ENCODE measurements at places on chromosomes 11 and 22.

DNA sequence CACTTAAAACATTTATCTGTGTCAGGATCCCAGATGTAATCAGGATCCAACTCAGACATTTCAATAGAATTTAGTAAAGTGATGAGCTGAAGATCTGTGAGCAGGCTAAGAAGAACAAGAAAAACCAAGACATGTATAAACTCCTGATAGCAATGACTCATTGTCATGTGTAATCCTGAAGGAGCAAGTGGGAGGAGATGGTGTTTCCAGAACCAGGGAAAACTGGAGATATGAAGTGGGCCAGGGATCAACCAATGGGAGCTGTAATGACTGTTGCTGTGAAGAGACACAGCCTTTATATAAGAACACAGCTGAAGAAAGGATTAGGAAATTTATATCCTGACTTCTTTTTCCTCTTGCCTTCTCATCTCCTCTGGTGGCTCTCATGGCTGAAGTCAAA lies 682.5 kb upstream of the ARHGAP42 start:
- DNase-seq = peak; percentile 3

DNA sequence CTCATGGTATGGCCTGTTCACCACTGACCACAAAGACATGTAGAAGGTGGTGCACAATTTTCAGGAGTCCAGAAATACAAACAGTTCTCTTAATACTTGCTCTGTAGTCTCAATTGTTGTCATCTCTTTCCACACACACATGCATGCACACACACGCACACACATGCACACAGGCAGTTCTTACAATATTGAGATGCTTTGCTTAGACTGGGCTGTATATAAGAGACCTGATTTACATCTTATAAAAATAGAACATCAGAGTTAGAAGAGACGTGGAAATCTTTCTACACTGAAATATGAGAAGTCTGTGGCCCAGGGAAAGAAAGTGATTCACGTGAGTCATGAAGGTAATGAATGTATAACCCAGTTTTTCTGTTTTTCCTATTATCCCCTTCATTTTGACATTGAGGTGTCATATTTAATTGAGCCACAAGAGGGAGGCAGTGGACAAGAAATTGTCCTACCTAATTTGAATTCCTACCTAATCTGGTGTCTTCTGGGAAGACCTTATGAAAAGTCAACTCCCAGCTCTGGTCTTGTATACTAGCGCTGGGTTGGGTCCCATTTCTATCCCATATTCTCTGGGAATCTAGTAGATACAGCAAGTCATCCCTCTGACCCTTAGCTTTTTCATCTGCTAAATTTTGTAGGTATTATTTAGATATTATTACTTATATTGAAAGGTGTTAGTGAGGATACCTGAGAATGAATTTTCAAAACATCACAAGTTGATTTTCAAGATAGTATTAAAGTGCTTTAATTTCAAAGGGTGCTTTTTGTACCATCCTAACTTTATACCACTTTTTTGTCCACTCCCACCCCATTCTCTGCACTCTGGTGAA lies 14.9 kb upstream of the MS4A4A start:
- DNase-seq = peak; percentile 24

- no peak for DNase-seq
These were observed 2.2 kb downstream of the MLC1 start for GRCh38 chr22:50082961-50083461.

DNA sequence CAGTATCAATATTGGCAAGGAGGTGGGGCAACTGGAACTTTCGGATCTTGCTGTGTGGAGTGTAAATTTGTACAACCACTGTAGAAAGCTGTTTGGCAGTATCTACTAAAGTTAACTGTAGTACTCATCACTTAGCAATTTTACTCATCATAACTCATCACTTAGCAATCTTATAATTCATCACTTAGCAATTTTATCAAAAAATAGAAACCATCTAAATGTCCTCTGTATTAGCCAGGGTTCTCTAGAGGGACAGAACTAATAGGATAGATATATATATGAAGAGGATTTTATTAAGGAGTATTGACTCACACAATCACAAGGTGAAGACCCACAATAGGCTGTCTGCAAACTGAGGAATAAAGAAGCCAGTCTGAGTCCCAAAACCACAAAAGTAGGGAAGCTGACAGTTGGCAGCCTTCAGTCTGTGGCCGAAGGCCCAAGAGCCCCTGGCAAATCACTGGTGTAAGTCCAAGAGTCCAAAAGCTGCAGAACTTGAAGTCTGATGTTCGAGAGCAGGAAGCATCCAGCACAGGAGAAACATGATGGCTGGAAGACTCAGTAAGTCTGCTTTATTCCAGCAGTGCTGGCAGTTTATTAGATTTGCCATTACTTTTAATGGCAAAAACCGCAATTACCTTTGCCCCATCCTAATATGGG lies 92.9 kb upstream of the USP47 start:
- peak; percentile 34 for DNase-seq

DNA sequence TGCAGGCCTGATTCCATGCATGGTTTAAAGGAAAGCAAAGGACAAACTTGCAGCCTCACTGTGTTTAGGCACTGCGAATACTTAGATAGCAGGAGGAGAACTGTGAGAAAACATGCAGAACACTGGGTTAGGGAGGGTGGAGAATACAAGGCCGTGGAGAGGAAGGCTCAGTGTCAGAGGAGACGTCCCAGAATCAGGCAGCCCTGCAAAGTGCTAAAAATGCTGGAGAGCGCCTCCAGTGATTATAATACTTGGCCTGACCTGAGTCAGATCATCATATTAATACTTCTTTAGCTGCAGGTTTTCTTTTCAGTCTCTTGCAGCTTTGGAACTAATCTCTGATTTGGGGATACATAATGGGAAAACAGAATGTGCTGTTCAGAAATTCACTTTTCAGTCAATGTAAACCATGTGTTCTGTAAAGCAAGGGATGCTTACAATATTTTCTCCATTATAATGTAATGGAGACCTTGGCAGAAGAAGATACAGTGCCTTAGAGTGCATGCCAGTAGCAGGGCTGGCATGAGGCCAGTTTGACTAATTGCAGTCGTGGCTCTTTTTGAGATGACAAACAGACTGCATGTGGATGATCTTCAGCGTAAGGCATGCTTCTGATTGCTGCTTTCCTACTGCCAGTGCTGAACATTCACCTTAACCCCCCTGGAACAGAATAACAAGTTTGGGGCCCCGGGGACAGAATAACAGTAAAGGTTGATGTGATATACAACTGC lies 16.8 kb downstream of the EXT2 start:
- peak; percentile 68 for DNase-seq

GRCh38 chr22:24831687-24832086 lies 25.7 kb downstream of the SGSM1 start:
- no peak for DNase-seq

DNA sequence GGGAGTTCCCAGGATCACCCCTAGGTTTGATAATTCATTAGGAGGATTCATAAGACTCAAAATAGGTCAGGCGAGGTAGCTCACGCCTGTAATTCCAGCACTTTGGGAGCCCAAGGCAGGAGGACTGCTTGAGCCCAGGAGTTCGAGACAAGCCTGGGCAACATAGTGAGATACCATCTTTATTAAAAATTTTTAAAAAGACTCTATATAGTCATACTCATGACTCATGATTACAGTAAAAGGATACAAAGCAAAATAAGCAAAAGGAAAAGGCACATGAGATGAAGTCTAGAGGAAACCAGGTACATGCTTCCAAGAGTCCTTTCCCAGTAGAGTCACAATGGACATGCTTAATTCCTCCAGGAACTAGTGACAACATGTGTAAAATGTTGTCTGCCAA lies 13.9 kb upstream of the PTS start:
- no peak for DNase-seq

GRCh38 chr22:46081831-46082210 lies 68.5 kb upstream of the PPARA start:
- no peak for DNase-seq

- no peak for DNase-seq
These were observed 113.1 kb upstream of the B3GAT1 start for GRCh38 chr11:134524896-134525845.

DNA sequence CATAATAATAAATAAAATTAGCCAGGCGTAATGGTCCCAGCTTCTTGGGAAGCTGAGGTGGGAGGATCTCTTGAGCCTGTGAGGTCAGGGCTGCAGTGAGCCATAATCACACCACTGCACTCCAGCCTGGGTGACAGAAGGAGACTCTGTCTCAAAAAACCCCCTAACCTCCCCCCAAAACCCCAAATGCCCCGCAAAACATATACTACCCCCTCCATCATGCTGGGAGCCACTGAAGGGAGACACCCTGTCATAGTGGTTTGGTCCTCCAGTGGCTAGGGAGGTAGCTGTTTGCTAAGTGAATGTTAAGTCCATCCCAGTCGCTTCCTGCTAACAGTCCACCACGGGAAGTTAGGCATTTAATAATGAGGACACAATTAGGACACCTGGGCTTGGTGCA lies 125.0 kb downstream of the ABTB2 start:
- no peak for DNase-seq
